ENCODE measurements at places on chromosomes 13 and 19. TPM values are rescaled to one million over a fixed set of nuclear protein-coding genes. Genes with fewer than 3 reads are reported as not detected.

Gene SLC10A2
- total RNA-seq, result not detected

DNA sequence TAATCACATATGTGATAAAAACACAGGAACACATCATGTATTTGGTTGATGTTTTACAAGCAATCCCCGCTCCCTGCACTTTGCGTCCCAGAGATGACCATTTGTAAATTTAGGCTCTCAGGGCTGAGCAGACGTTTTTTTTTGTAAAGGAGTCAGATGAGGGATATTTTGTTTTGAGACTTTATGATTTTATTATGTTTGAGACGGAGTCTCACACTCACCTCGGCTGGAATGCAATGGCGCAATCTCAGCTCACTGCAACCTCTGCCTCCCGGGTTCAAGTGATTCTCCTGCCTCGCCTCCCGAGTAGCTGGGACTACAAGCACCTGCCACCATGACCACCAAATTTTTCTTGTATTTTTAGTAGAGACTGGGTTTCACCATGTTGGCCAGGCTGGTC, 1.4 kb downstream of the TLE6 start:
- no peak for DNase-seq

DNA sequence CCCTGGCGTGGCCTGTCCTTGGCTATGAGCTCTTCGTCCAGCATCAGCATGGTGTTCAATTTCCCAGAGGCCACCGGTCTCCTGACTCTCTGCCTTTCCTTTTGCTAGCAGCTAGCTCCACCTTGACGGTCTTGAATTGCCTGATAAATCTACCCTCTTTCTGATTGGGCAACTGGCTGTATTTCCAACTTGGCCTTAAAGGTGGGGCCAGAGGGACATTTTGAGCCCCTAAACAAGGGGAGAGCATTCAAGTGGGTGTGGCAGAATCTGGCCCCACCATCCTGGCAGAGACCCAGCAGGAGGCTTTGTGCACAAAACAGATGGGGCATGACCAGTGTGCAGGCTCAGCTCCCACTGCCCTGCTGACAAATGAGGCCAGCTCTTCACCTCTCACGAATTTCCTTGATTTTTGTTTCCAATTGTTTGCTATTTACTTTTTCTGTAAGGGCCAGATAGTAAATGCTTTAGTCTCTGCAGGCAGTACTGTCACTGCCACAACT, 148.9 kb upstream of the VSTM2B start:
- DNase-seq, result no peak

DNA sequence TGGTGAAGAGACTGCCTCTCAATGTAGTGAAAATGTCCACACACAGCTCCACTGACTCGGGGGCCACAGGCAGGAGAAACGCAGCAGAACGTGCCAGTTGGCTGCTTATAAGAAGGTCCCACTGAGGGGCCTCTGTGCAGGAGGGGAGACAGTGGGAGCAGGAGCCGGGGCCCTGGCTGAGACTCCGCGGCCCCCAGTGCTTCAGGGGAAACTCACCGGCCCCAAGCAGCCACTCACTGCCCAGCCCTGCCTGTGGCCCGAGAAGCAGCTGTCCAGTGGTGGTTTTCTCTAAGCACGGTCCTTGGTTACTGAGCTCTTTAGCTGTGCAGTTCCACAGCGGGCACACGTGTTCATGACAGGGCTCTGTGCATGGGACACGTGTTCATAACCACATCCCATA, 91.9 kb upstream of the MCF2L start:
- DNase-seq, result no peak

DNA sequence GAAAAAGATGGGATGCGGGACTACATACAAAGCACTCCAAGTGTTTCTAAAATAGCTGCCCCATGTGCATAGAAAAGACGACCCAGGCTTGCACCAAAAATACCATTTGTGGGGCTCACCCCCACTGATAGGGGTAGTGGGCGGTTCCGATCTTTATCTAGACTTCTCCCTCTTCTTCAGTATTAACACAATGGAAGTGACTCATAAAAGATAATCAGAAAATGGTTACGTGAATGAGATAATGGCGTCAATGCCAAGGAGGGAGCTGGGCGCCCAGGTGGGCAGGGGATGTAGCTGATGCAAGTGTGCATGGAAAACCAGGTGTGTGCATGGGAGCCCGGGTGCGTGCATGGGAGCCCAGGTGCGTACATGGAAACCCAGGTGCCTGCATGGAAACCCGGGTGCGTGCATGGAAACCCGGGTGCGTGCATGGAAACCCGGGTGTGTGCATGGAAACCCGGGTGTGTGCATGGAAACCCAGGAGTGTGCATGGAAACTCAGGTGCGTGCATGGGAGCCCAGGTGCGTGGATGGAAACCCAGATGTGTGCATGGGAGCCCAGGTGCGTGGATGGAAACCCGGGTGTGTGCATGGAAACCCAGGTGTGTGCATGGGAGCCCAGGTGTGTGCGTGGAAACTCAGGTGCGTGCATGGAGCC, 32.7 kb downstream of the LAMP1 start:
- no peak for DNase-seq

All from bronchial epithelial cell (primary cell).